ENCODE measurements at places on chromosomes 13 and 19. TPM values are rescaled to one million over a fixed set of nuclear protein-coding genes. Genes with fewer than 3 reads are reported as not detected.

GRCh38 chr13:97342936-97343335 lies 91.0 kb upstream of the RAP2A start:
- H3K36me3 ChIP-seq = peaks cover 25% of the 10 kb centered on the region
- H3K27ac ChIP-seq = no peak overlapping the region
- peak; percentile 31 for DNase-seq
- no peaks in the 10 kb centered on the region for H3K27me3 ChIP-seq

- peak within 1 kb of the TSS; percentile 62 for H3K4me3 ChIP-seq
- H3K36me3 ChIP-seq = peaks cover 21% of the 10 kb centered on the region
- H3K27ac ChIP-seq = no peak within 1 kb of the TSS
- no peaks in the 10 kb centered on the region for H3K27me3 ChIP-seq
- DNase-seq = peak; percentile 98
These were observed at the start of gene ZNF324 for GRCh38 chr19:58466760-58467589. ZNF324 (plus strand) TSS chr19:58467080; CDS start chr19:58469186, 2,106 bp downstream.

- no peaks in the 10 kb centered on the region for H3K36me3 ChIP-seq
- no peaks in the 10 kb centered on the region for H3K4me1 ChIP-seq
- H3K27ac ChIP-seq = no peak overlapping the region
- no peak overlapping the region for H3K4me3 ChIP-seq
These were observed 34.1 kb upstream of the POU2F2 start for GRCh38 chr19:42166316-42166715.

GRCh38 chr13:23626700-23627099 lies 56.5 kb downstream of the TNFRSF19 start:
- no peak for DNase-seq
- no peak overlapping the region for H3K4me3 ChIP-seq
- no peaks in the 10 kb centered on the region for H3K27me3 ChIP-seq
- no peaks in the 10 kb centered on the region for H3K36me3 ChIP-seq

DNA sequence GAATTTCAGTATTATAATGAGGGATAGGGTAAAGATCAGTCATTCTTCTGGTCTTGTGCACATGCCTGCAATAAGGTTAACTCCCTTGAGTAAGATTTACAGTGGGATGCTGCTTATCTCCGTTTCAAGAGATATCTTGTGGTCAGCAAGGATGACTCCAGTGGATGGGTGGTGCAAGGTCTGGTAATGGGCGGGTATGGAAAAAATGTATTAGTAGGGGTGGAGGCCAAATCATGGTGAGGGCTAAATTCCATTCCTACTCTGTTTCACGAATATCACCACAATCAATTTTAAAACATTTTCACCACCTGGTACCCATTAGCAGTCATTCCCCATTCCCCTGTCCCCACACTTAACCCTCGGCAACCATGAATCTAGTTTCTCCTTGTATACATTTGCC lies 40.6 kb downstream of the CCDC122 start:
- H3K4me1 ChIP-seq = no peaks in the 10 kb centered on the region
- no peak overlapping the region for H3K4me3 ChIP-seq
- no peaks in the 10 kb centered on the region for H3K36me3 ChIP-seq
- DNase-seq = no peak

GRCh38 chr13:114115191-114115671 lies 17.2 kb downstream of the RASA3 start:
- H3K4me3 ChIP-seq = no peak overlapping the region
- no peaks in the 10 kb centered on the region for H3K27me3 ChIP-seq
- H3K36me3 ChIP-seq = no peaks in the 10 kb centered on the region

DNA sequence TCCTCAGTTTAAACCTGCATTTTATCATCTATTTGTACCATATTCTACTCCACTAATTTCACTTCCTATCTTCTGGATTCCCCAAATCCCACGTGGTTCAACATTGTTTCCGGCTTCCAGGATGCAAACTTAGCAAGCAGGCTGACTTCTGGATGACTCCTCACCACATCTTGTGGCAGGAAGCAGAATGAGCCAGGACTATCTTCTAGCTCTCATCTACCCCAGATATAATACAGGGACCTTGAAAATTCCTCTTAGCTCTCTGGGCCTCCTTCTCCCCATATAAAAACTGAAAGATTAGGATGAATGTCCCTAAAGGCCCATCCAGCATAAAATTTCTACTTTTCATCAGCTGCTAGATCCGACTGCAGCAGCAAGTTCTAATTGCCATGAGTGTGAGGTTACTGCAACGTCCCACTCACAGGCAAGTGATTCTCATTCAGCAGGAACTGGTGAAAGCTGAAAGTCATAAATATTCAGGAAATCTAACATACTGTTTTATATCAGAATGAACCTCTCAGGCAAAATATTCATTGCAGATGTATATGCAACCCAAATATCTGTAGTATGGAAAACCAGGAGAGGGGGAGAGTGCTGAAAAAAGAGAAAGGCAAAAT lies 93.4 kb downstream of the KCTD12 start:
- H3K4me3 ChIP-seq = no peak overlapping the region
- peak; percentile 25 for DNase-seq
- no peaks in the 10 kb centered on the region for H3K4me1 ChIP-seq
- no peaks in the 10 kb centered on the region for H3K27me3 ChIP-seq
- no peak overlapping the region for H3K27ac ChIP-seq

- no peaks in the 10 kb centered on the region for H3K4me1 ChIP-seq
- DNase-seq = no peak
- H3K4me3 ChIP-seq = no peak overlapping the region
- no peaks in the 10 kb centered on the region for H3K27me3 ChIP-seq
- H3K36me3 ChIP-seq = peaks cover 27% of the 10 kb centered on the region
- H3K27ac ChIP-seq = no peak overlapping the region
These were observed 8.4 kb downstream of the GIPC1 start for GRCh38 chr19:14487370-14488125.

Gene TEX26
- 0.12 TPM for polyA plus RNA-seq

Gene HCN2
- polyA plus RNA-seq = 0.76 TPM

Gene C2CD4C
- 3.0 TPM for polyA plus RNA-seq
